ENCODE measurements at places on chromosomes 4 and X.

DNA sequence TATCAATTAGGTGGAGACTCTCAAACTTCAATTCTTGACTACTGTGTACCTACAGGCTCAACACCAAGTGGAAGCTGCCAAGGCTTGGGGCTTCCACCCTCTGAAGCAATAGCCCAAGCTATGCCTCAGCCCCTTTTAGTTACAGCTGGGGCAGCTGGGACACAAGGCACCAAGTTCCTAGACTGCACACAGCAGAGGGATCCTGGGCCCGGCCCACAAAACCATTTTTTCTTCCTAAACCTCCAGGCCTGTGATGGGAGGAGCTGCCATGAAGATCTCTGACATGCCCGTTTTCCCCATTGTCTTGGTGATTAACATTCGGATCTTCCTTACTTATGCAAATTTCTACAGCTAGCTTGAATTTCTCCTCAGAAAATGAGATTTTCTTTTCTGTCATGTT, 3.4 kb upstream of the UGDH start:
- DNase-seq, result no peak

GRCh38 chr4:147683717-147684700, at the start of gene PRMT9:
TSS of gene PRMT9 (minus strand) at chr4:147684163. CDS start at chr4:147683987, 176 bp downstream.
- DNase-seq, result peak; percentile 87

- DNase-seq, result no peak
Observed at GRCh38 chrX:2147928-2148327, 352.8 kb downstream of the DHRSX start.

- no peak for DNase-seq
Observed at GRCh38 chr4:111502626-111503025, 642.6 kb upstream of the FAM241A start.

GRCh38 chr4:7217474-7218321, 25.4 kb downstream of the SORCS2 start:
- no peak for DNase-seq

DNA sequence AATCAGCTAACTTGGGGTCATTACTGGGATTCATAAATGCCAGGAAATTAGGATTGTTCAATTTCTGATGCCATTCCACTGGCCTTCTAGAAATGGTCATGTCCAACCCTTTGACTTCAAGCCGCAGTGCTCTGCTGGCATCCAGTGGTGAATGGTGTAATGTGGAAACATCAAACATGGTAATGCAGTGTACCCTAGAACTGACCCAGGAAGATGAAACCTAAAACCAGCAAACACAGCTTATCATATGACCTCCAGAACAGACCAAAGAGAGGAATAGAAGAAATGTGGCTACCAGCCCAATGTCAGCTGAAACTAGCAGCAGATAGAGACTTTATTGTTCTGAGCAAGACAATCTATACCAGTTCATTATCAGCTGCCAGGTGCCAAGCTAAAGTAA, 13.8 kb downstream of the CXCL13 start:
- no peak for DNase-seq

- DNase-seq, result no peak
Observed at GRCh38 chr4:59348949-59349348, 1851.2 kb upstream of the ADGRL3 start.

GRCh38 chr4:151402145-151402865, 6.7 kb upstream of the FHIP1A start:
- no peak for DNase-seq

- no peak for DNase-seq
Observed at GRCh38 chr4:21768349-21769310, 179.9 kb downstream of the KCNIP4 start.

GRCh38 chr4:7908668-7909067, 31.0 kb downstream of the AFAP1 start:
- no peak for DNase-seq

- no peak for DNase-seq
Observed at GRCh38 chrX:21490341-21490740, 116.1 kb downstream of the CNKSR2 start.

- no peak for DNase-seq
Observed at GRCh38 chr4:52925531-52925968, 63.4 kb downstream of the RASL11B start.

- DNase-seq, result peak; percentile 6
Observed at GRCh38 chr4:155787113-155787710, 28.4 kb downstream of the GUCY1B1 start.

- DNase-seq, result no peak
Observed at GRCh38 chr4:177119691-177120090, 190.0 kb upstream of the NEIL3 start.

DNA sequence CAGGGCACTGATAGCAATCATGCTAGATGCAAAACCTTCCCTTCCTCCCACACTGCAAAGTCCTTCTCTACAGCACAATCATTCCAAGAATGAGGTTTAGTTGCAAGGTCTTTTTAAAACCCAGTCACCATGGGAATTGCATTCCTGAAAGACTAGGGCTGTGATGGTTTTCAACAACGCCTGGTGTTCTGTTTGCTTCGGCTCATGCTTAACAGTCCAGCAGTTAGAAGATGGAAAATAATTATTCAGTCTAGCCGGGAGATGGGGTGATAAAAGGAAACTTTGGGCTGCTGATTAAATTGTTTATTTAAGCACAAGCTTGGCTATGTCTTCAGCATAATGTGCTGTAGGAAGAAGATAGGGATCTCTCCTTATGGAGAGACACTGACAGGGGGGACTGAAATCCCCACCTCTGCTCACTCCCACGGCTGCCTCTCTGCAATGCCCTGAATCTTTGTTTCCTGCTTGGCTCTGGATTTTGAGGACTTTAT, 211.4 kb downstream of the MID1IP1 start:
- DNase-seq, result no peak

DNA sequence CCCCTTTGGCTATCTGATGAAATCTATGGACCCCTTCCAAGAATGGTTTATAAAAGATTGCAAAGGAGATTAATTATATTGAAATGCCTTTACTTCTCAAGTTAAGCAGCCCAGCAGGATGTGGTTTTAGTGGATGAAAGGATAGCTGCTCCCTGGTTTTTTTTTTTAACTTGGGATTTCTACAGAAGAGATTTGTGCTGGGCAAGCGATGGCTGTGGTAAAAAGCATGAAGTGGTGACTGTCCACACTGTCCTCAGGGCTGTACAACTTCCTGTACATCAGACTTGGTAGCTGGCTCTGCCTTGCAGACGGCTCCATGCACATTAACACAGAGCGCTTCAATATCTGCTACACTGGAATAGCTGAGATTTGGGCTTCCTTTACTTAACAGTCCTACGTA, 321.7 kb downstream of the DHX15 start:
- DNase-seq, result no peak

GRCh38 chrX:10618961-10619360, 1.4 kb downstream of the MID1 start:
- no peak for DNase-seq

- DNase-seq, result no peak
Observed at GRCh38 chrX:93874554-93874953, 200.5 kb downstream of the FAM133A start.

DNA sequence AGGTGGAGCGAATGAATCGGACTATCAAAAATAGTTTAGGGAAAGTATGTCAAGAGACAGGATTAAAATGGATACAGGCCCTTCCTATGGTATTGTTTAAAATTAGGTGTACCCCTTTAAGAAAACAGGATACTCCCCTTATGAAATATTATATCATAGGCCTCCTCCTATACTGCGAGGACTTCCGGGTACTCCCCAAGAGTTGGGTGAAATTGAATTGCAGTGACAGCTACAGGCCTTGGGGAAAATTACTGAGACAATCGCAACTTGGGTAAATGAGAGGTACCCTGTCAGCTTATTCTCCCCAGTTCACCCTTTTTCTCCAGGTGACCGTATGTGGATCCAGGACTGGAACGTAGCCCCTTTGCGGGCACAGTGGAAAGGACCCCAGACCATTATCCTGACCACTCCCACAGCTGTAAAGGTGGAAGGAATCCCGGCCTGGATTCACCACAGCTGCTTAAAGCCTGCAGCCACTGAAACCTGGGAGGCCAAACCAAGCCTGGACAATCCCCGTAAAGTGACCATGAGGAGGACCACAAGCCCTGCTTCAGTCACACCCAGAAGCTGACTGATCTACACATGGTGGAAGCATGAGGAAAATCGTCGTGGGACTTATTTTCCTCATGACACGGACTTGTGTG, 1138.1 kb downstream of the ARAP2 start:
- no peak for DNase-seq

- DNase-seq, result peak; percentile 2
Observed at GRCh38 chrX:151536571-151536970, 26.9 kb upstream of the PASD1 start.

DNA sequence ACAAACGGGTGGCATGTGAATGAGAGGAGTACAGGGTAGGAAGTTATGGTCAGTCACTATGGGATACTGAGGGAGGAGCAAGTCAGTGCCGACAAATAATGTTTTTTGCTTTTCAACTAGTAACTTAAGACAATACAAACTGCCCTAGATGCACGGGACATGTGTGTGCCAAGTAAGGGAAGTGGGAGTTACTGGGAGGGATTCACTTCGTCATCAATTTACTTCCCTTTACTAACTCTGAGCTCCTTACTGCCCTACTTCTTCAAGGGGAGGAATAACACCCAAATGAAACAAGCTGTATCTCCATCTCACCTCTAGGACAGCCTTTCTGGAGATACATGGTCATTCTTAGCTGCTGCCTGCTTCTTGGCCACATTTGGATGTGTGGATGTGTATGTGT, 97.7 kb downstream of the DGKK start:
- DNase-seq, result no peak

- DNase-seq, result no peak
Observed at GRCh38 chrX:8988446-8988845, 45.5 kb downstream of the FAM9B start.

- DNase-seq, result no peak
Observed at GRCh38 chrX:98379134-98379533, 1495.4 kb downstream of the RPA4 start.

DNA sequence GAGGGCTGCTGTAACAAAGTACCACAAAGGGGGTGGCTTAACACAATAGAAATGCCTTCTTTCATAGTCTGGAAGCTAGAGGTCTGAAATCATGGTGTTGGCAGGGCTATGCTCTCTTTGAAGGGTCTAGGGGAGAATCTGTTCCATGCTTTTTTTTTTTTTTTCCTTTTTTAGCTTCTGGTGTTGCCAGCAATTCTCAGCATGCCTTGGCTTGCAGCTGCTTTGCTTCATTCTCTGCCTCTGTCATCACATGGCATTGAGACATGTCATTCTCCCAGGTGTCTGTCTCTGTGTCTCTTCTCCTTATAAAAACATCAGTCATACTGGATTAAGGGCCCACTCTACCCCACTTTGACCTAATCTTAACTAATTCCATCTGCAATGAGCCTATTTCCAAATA, 78.6 kb upstream of the BOD1L1 start:
- no peak for DNase-seq

GRCh38 chr4:771464-771863, 54.5 kb downstream of the CPLX1 start:
- no peak for DNase-seq

DNA sequence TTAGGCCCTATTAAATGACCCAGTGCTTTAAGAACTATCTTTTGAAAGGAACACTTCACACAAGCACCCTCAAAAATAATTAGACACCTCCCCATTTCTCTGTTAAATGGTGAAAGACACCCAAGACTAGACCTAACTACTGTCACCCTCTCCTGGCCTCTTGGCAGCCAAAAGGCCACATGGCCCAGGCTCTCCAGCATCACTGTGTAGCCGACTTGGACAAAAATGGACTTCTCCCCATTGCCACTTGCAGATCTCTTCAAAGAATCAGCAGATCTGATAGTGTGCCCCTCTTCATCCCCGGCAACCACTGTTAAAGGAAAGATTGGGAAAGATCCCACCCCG, 2.0 kb downstream of the MID1IP1 start:
- DNase-seq, result peak; percentile 15

- no peak for DNase-seq
Observed at GRCh38 chr4:91426725-91427124, 877.0 kb upstream of the GRID2 start.

DNA sequence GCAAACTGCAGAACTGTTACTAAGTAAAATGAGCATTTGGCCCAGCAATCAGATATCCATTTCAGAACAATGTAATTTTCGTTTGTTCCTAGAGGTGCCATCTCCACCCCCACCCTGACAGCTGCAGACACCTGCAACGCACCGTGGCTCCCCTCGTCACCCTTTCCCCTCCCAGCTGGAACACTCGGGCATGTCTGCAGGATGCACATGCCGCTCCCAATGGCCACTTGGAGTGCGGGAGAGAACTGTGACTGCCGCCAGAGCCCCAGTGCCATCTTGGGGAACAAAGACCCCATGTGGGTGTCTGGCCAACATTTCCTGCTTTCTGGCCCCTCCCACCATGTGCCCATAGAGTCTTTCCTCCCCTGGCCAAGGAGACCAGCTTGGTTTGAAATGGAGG, 436.2 kb downstream of the PCDH10 start:
- no peak for DNase-seq

DNA sequence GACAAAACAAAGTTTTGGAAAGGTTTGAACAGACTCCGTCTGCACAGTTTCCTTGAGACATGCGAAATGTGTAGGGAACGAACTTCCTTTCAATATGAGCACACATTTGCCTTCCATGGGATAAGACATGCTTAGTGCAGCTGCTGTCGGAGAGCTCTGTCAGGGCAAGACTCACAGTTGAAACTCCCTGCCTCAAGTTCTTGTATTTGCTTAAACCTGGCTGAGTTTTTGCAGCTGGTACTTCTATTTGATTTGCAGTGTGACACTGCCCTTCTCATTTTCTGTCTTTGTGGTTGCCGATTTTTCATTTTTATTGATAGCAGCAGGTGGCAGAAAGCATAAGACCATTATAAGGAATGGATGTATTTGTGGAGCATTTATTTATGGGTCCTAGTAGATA, 18.2 kb upstream of the RHOH start:
- no peak for DNase-seq

DNA sequence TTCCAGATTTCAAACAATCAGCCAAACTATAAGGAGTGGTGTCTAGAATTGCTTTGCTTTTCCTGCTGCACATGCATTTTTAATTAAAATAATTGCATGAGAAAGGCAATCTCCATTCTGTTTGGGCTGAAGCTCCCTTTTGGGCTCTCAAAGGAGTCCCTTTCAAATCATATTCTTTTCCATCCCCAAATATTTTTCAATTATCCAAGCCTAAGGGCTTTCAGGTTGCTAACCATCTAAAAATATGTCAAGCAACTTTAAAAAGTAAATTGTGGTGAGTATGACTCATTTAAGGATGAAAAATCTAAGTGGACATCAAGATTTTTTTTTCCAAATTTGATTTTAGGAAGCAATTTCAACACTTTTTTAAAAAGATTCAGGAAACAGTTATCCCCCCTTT, 28.4 kb downstream of the PIR start:
- no peak for DNase-seq
